ENCODE measurements at places on chromosomes 2 and 18.

DNA sequence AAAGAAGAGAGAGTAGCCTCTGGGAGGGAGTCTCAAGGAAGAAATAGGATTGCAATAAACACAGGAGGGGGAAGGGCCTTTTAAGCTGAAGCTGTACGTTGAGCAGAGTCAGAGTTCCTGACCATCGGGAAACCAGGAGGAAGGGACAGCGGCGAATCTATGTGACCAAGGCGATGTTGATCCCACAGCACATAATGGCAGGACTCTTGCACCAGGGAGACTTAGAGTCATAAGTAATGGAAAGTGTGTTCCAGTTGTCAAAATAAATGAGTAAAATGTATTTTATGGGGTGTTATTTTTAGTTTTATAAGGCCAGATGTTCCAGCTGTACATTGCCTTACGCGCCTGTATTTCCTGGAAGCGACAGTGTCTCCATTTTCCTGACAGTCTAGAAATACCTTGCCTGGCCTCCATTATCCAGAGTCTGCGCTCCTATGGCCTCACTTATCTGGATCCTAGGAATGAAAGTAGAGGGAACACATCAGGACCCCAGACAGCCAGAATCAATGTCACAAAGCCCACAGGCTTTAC, 152.8 kb upstream of the COPS8 start:
- no peak for DNase-seq

DNA sequence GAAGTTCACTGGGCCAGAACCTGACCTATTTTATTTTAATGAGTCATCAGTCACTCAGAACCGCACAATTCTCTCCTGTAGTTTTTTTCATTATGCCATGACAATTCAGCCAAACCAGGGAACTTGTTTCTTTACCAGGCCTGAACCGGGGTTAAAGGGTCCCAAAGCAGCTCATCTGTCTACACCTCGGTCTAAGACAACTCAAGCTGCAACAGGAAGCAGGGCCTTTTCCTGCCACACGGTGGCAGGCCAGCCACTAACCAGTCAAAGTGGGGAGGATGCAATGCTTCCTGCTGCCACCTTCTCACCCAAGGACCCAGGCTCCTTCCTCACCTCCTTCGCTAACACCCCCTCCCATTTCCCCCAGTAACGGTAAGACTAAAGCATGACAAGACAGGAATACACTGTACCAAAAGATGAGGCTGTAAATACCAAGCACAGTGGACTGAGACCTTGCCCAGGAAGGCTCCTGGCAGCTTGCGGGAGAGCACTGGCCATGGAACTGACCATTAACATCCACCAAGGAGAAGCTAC, 56.7 kb upstream of the ACKR3 start:
- DNase-seq: peak; percentile 50

DNA sequence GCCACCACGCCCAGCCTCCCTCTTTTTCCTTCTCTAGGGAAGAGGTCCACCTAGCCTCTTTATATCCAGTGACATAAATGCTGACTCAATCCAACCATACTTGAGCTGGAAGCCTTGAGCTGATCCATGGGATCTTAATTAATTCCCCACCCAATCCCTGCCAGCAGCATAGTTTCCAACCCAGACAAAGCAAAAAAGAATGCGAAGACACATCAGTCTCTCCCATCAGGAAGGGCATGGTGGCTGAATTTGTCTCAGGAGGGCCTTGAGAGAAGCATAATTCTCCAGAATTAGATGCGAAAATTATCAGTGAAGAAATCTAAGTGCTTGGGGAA, 22.5 kb downstream of the CASP10 start:
- DNase-seq: no peak

DNA sequence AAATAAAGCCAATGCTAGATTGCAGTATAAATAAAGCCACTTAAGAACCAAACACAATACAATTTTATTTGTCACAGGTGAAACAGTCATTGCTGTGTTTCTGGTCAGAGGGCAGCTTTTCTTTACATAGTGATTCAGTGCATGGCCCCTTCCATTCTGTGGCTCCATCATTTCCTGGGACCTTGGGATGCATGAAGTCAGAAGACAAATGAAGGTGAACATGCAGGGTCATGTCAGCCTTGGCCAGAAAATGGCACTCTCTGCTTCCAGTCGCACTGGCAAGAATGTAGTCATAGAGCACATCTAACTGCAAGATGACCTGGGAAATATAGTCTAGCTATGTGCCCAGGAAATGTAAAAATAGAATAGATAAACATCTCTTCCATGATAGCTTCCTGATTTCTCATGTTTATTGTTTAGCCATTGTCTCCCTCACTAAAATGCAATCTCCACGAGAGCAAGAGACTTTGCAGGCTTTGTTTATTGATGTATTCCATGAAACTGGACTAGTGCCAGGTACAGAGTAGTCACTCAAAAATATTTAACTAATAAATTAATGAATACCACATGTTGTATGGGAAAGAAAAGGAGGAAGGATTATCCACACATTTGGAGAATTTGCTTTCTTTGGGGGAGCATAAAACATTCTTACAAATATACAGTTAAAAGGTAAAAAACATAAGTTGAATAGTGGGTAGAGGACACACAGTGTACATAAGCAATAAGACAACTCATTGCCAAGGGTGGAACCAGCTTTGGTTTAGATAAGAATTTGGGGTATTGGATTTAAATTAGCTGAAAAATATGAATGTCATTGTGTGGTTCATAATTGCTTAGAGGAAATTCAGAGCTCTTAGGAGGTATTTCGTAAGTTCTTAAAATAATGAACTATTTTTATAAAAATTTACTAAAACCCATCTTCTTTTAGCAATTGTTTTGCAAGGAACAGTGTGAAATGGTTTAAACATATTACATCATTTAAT, 343.8 kb downstream of the PID1 start:
- DNase-seq: no peak

- no peak for DNase-seq
Measured at GRCh38 chr18:29083545-29083944, 906.6 kb upstream of the CDH2 start.

DNA sequence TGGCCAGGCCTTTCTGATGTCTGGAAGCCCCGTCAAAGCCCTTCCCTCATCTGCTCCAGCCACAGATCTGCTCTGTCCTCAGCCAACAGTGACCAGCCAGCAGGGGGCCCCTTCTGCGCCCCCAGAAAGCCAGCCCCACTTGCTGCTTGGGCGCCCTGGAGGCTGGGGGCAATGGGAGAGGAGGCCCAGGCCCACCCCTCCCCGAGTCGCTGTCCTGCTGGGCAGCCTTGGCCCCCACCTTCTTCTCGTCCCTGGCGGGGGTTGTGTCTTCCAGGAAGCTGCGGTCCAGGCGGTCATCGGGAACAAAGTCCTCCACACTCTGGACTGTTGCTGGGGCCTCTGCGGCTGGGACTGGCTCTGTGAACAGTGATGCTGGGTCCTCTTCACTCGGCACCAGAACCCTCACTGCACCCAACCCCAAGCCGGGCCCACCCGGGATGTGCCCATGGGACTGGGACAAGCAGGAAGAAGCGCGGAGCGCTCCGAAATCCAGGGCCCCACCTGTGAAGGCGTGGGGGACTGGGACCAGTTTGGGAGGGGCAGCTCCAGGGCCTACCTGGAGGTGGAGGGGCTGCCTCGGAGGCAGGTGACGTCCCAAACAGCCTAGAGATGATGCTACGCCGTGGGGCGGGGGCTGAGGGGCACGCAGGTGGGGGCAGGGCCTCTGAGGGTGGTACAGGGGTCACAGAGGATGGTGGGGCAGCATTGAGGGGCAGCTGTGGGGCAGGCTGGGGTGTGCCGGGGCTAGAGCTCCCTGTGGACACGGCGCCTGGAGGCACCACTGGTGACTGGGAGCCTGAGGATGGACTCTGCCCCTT, 257.6 kb downstream of the ANKRD30B start:
- no peak for DNase-seq

- no peak for DNase-seq
Measured at GRCh38 chr18:24231773-24232735, 93.2 kb downstream of the CABYR start.

- DNase-seq: no peak
Measured at GRCh38 chr2:61670591-61671501, 132.7 kb upstream of the XPO1 start.

- DNase-seq: no peak
Measured at GRCh38 chr2:47402555-47402804, 476 bp upstream of the MSH2 start.
